ENCODE measurements at places on chromosomes 2 and 18. TPM values are rescaled to one million over a fixed set of nuclear protein-coding genes. Genes with fewer than 3 reads are reported as not detected.

LGALSL gene
- 12.1 TPM for total RNA-seq

DNA sequence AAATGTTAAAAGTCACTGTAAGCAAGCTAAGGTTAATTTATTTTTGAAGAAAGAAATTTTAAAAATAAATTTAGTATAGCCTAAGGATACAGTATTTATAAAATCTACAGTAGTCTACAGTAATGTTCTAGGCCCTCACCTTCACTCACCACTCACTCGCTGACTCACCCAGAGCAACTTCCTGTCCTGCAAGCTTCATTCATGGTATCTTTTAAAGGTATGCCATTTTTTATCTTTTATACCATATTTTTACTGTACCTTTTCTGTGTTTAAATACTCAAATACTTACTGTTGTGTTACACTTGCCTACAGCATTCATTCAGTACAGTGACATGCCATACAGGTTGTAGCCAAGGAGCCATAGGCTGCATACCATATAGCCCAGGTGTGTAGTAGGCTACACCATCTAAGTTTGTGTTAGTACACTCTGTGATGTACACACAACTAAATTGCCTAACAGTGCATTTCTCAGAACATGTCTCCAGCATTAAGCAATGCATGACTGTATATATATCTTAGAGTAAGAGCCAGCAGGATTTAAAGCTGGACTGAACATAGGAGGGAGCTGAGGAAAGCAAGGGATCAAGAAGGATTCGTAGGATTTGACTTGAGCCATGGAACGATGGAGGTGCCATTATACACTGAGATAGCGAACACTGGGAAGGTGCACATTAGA is 83.1 kb upstream of the KLF7 start:
- no peak overlapping the region for H3K27ac ChIP-seq
- no peak overlapping the region for H3K4me3 ChIP-seq
- no peaks in the 10 kb centered on the region for H3K27me3 ChIP-seq
- no peaks in the 10 kb centered on the region for H3K4me1 ChIP-seq
- no peak for DNase-seq

- H3K4me1 ChIP-seq, result no peaks in the 10 kb centered on the region
- H3K27ac ChIP-seq, result no peak overlapping the region
- no peak overlapping the region for H3K4me3 ChIP-seq
Measured at GRCh38 chr2:5391362-5391761, 300.8 kb upstream of the SOX11 start.

GRCh38 chr2:161232571-161232970 is 72.3 kb downstream of the TANK start:
- H3K4me1 ChIP-seq, result no peaks in the 10 kb centered on the region
- peaks cover 7% of the 10 kb centered on the region for H3K36me3 ChIP-seq
- H3K4me3 ChIP-seq, result no peak overlapping the region
- H3K27me3 ChIP-seq, result no peaks in the 10 kb centered on the region

DNA sequence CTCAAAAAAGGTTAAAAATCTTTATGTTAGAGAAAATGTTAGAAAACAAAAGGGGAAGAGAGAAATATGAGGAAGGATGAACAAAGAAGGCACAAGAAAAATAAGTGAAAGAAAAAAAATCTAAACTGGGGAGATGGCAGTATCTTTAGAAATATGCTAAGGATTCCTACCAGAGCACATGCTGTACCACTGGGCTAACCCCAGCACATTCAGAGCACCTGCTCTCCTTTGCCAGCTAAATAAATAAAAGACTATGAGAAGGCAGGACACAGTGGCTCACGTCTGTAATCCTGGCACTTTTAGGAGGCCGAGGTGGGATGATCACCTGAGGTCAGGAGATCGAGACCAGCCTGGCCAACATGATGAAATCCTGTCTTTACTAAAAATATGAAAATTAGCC is 92.2 kb upstream of the CDKL4 start:
- H3K4me3 ChIP-seq, result no peak overlapping the region
- no peaks in the 10 kb centered on the region for H3K4me1 ChIP-seq
- H3K27me3 ChIP-seq, result no peaks in the 10 kb centered on the region

DNA sequence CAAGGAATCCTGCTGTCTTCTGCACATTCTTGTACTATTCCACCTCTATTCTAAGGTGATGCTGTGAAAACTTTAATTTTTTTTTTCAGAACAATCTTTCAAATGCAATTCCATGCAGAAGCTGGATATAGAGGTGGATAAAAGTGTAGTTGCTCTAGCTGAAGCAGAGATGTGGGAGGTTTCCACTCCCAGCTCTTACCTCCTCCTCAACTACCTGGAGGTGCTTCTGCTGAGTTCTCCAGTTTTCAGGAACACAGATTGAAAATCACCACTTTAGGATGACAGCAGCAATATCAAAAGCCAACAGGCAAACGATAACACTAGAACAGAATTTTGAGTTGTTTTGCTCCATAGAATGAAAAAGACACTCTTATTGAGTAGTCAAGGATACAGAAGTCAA is 51.1 kb upstream of the FAM98A start:
- no peaks in the 10 kb centered on the region for H3K4me1 ChIP-seq
- H3K4me3 ChIP-seq, result no peak overlapping the region
- no peak for DNase-seq
- no peak overlapping the region for H3K27ac ChIP-seq
- no peaks in the 10 kb centered on the region for H3K27me3 ChIP-seq
- H3K36me3 ChIP-seq, result no peaks in the 10 kb centered on the region

- H3K4me3 ChIP-seq, result no peak overlapping the region
- no peaks in the 10 kb centered on the region for H3K4me1 ChIP-seq
- no peak for DNase-seq
- no peaks in the 10 kb centered on the region for H3K27me3 ChIP-seq
Measured at GRCh38 chr2:124542932-124543640, 518.0 kb downstream of the CNTNAP5 start.

Measured in Calu3 (cell line).